ENCODE measurements at places on chromosomes 5 and 9. TPM values are rescaled to one million over a fixed set of nuclear protein-coding genes. Genes with fewer than 3 reads are reported as not detected.

DNA sequence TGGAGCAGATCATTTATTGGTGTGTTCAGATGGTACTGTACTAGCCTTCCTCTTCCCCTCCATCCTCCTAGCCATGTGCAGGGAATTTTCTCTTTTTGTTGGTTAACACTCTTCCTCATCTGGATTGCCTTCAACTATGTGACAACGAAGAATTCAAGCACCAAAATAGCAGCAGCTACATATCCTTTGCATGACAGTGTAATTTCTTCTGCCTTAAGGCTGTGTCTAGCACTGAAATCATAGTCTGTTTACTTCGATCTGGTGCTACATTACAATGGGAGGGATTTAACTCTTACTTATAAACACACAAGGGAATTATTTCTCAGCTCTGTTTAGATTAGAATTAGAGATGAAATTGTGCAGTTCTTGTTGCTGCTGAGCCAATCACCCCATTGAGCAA lies 260.4 kb downstream of the ARL15 start:
- DNase-seq, result no peak

The CTXN3 gene
- total RNA-seq, result not detected

DNA sequence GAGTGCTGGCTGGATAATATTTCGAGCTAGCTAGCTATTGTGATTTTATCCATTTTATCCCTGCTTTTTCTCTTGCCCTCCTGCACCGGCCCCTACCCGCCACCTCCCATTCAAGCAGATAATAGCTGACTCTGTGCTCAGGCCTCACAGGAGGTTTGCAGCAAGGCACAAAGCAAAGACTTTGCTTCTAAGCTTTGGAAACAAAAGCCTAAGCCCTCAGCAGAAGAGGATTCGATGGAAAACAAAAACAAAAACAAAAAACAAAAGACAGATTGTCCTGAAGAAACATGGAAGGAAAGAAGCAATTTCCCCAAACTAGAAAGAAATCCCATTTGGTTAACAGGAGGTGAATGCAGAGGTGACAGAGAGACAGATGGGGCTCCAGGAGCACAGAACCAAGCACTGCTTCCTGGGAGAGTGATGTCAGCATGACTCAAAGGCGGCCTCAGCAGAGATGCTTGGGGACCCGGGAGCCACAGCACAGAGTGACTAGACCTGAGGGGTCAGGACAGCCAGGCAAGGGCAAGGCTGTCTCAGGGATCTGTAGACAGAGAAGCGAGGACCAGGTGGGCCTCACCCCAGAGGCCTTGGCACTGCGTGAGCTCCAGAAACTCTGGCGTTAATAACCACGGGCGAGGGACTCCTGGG lies 28.4 kb downstream of the MTX3 start:
- no peak for DNase-seq

GRCh38 chr9:108463932-108464606 lies 391.7 kb downstream of the ACTL7B start:
- no peak for DNase-seq

DNA sequence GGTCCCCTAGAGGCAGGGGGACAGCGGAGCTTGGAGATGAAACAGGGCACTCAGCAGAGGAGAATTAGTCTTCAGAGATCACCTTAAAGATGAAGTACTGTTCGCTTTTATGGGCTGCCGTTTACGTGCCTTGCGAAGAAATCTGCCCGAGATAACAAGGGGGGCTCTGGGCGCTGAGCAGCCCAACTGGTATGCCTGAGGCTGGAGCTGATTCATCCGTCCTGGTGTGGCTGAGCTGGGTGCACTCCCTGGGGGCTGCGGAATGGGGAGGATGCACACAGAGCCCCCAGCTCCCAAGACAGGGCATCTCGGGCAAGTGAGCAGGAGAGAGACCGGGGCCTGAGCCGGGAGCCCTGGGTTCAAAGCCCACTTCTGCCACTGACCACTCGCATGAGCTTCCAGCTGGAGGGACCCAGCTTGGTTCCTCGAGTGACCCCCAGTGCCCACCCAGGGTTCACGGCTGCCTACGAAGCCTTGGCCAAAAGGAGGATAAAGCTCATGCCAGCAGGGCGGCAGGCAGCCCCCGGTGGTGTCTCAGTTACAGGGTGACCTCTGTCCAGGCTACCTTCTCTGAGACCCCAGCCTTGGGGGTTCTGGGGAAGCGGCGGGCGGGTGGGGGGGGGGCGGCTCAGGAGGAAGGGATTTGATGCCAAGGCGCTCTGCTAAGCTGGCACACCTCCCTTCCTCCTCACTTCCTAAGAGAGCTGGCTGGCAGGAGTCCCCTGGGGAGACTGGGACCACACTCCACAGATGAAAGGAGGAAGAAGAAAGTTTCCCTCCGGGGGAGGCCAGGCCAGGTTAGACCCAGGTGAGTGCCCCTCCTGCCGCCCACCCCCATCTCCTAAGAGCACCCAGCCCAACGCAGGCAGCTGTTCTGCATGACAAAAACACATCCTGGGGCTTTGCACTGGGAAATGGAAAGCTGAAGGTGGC lies 5.7 kb downstream of the FIBCD1 start:
- no peak for DNase-seq

- DNase-seq, result no peak
These were observed 140.4 kb downstream of the ATPSCKMT start for GRCh38 chr5:10109299-10109698.

The ANKDD1B gene
- total RNA-seq, result not detected

GRCh38 chr5:113344973-113345940 lies 89.5 kb downstream of the TSSK1B start:
- DNase-seq, result no peak

DNA sequence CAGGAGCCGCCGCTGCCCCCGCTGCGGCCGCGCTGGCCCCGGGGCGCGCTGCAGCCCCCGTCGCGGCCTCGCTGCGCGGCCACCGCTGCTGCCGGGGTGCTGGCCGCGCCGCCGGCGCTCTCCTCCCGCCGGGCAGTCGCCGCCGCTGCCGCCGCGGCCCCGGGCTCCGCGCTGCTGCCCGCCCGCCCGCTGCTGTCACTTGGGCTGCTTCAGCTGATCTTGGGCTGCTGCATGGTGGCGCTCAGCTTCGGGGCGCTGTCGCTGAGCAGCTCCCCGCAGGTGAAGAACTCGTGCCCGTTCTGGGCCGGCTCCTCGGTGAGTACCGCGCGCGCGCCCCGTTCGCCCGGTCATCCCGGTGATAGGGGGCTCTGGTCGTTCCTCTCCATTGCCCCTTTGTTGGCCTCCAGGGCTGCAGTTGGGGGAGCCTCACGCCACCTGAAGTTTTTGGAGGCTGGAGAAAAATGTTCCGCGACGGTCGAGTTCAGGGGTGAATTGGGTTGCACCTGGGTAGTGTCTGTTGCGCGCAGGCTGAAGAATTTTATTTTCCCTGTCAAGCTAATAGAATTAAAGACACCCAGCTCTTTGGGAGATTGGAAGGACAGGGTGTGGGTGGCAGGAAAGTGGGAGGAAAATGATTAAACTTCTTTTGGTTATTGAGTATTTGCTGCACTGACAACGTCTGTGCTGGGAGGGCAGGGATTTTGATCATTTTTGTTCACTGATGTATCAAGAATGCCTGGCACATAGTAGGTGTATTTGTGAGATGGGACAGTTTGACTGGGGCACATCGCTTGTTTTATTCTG lies 596 bp downstream of the ENTREP1 start:
- no peak for DNase-seq

The NTMT1 gene
- total RNA-seq, result 6.9 TPM

The GABRA1 gene
- total RNA-seq, result not detected

DNA sequence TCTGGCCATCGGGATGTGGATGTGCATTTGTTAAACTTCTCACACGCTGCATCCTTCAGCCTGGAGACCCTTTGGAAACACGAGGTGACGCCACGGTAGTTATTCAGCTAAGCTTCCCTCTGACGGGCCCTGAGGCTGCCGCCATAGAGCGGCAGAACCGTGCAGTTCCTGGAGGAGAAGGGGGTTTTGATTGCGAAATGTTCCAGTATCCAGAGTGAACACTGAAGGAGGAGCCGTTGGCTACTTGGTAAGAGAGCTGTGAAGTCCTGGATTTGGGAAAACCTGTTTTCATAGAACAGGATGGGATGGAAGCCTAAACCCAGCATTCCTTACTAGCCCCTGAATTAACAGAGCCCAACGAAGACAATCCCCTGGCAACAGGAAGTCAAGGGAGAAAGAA lies 23.0 kb upstream of the EXOC3 start:
- peak; percentile 18 for DNase-seq

The ARHGEF39 gene
- total RNA-seq, result 1.1 TPM

The SH3PXD2B gene
- 60.8 TPM for total RNA-seq

The UQCRQ gene
- total RNA-seq, result 53.6 TPM

GRCh38 chr5:6861036-6861435 lies 147.8 kb downstream of the TENT4A start:
- no peak for DNase-seq

DNA sequence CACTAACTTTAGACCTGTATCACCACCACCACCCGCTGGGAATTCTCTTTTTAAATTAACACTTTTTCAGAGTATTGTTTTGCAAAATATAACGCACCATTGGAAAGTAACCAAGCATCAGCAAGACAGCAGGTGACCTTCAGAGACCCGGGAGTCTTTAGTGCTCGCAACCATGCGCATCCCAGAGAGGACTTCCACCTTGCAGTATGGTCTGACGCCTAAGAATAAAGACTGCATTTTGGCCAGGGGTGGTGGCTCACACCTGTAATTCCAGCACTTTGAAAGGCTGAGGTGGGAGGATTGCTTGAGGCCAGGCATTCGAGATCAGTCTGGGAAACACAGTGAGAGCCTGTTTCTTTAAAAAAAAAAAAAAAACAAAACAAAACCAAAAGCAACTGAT lies 113.8 kb downstream of the MED27 start:
- DNase-seq, result no peak

The ZNF366 gene
- total RNA-seq, result 7.9 TPM

DNA sequence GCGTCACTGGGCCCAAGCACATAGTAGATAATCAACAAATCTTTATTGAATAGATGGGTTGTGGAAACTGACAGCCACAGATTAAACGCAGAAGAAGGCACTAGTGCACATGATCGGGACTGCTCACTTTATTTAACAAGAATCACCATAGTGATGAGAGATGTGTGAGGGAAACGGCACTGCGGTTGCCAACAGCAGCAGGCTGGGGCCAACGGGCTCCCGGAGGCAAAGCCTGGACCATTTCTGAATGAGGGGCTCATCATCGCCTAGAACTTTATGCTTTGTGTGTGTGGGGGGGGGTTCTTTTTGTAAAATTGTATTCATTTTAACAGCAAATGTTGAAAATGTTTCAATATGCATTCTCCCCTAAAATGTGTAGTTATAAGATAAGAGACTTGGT lies 61.9 kb upstream of the RUFY1 start:
- no peak for DNase-seq

GRCh38 chr9:71743882-71744281 lies 24.4 kb downstream of the CEMIP2 start:
- DNase-seq, result no peak

- no peak for DNase-seq
These were observed 96.5 kb downstream of the GADD45G start for GRCh38 chr9:89701221-89701798.

GRCh38 chr9:36023260-36024048 lies 13.3 kb upstream of the RECK start:
- DNase-seq, result peak; percentile 75

- no peak for DNase-seq
These were observed 127.7 kb downstream of the C9orf50 start for GRCh38 chr9:129493002-129493705.

GRCh38 chr9:31146485-31147166 lies 1237.8 kb upstream of the ACO1 start:
- no peak for DNase-seq

DNA sequence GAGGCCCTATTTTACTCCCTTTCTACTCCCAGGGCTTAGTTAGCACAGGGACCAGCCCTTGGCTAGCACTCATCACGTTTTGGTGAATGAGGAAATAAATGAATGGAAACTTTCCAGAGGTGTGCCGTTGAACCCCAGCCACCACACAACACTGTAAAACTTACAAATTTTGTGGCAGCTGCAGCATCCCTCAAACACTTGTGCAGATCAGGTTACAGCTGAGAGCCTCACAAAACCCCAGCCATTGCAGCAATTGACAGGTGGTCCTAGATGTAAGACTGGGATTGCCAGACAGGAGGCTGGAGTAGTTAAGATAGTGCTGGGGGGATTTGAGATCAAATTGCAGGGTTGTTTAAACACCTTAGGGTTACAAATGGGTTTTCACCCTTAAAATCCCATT lies 482.2 kb upstream of the KIF2A start:
- DNase-seq, result no peak
